ENCODE measurements at places on chromosomes 12 and 14. TPM values are rescaled to one million over a fixed set of nuclear protein-coding genes. Genes with fewer than 3 reads are reported as not detected.
A peak's percentile ranks its signal among the peaks of the same experiment; 100 is the strongest.

- DNase-seq, result no peak
Observed at GRCh38 chr14:101716956-101717662, 44.4 kb upstream of the PPP2R5C start.

The CCDC196 gene
- total RNA-seq, result not detected

DNA sequence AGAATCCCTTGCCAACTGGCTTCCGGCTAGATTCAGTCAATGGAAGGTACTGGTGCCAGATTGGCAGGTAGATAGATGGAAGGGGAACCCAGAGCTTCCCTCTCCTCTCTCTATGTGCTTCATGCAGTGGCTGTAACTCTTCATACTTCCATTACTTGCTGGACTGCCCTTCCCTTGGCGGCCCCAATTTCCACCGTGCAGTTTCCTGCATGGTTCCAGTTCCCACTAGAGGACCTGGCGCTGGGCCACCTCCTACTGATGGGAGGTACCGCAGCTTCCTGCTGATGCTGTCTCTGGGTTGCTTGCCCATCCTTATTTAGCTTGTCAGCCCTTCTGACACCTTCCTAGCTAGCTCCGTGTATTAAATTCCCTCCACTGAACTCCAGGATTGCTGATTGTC is 226.4 kb downstream of the ANO2 start:
- no peak for DNase-seq

The TMTC1 gene
- 67.0 TPM for total RNA-seq

- no peak for DNase-seq
Observed at GRCh38 chr12:109744026-109744425, 30.4 kb downstream of the FAM222A start.

The NEUROD4 gene
- total RNA-seq, result not detected

The KRT73 gene
- total RNA-seq, result not detected

The PUS1 gene
- total RNA-seq, result 10.1 TPM

The SLC39A2 gene
- total RNA-seq, result 5.6 TPM

GRCh38 chr14:98963610-98964009 is 308.4 kb downstream of the BCL11B start:
- no peak for DNase-seq

- peak; percentile 34 for DNase-seq
Observed at GRCh38 chr12:103012884-103013283, 55.4 kb downstream of the ASCL1 start.

Measured in tongue (tissue), 3 donors.